ENCODE measurements at places on chromosomes 12 and 14. TPM values are rescaled to one million over a fixed set of nuclear protein-coding genes. Genes with fewer than 3 reads are reported as not detected.

DNA sequence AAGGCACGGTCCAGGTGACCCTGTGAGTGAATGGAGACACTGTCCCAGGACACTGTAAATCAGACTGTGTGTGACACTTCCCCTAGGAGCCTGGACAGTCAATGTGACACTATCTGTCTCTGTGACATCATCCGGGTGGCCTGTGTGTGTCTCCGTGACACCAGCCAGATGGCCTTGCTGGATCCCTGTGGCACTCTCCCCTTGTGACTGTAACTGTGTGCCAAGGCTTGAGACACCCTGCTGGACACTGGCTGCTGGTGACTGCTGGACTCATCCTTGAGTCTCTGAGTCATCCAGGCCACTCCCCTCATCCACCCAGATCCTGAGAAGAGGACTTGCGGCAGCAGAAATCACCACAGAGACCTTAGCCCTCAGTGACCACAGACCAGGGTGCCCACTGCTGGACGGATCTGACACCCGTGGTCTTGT lies 51.6 kb downstream of the MVK start:
- H3K4me1 ChIP-seq: peaks cover 6% of the 10 kb centered on the region
- DNase-seq: no peak
- no peaks in the 10 kb centered on the region for H3K36me3 ChIP-seq
- no peak overlapping the region for H3K4me3 ChIP-seq
- no peak overlapping the region for H3K27ac ChIP-seq

Gene LRRK2
- polyA plus RNA-seq: 2.8 TPM

- DNase-seq: peak; percentile 27
- no peak overlapping the region for H3K27ac ChIP-seq
- H3K4me1 ChIP-seq: no peaks in the 10 kb centered on the region
- no peak overlapping the region for H3K4me3 ChIP-seq
- peaks cover 5% of the 10 kb centered on the region for H3K27me3 ChIP-seq
- H3K36me3 ChIP-seq: no peaks in the 10 kb centered on the region
These were observed 58.7 kb downstream of the DRAM1 start for GRCh38 chr12:101935890-101936746.

Gene OVCH1
- polyA plus RNA-seq: 0.28 TPM

GRCh38 chr12:115988212-115988611 lies 289.3 kb downstream of the MED13L start:
- DNase-seq: no peak
- peaks cover 47% of the 10 kb centered on the region for H3K36me3 ChIP-seq
- H3K27ac ChIP-seq: no peak overlapping the region
- no peaks in the 10 kb centered on the region for H3K27me3 ChIP-seq

DNA sequence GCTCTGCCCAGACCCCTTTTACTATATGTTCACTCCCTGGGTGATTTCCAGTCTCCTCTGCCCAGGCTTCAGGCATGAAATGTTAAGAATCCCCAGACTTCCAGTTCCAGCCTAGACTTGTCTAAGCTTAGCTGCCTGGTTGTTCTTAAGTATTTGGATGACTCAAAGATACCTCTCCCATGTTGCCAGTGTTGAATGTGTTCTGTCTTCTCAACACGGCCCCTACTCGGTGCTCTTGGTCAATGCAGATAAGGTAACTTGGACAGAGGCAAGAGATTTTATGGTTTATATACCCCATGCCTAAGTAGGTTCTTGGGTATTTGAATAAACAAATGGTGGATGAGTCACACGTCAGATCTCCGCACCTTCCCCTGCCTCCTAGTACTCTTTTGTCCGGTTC lies 13.6 kb downstream of the PIWIL1 start:
- no peak overlapping the region for H3K4me3 ChIP-seq
- no peaks in the 10 kb centered on the region for H3K4me1 ChIP-seq
- peaks cover 2% of the 10 kb centered on the region for H3K27me3 ChIP-seq
- DNase-seq: no peak

DNA sequence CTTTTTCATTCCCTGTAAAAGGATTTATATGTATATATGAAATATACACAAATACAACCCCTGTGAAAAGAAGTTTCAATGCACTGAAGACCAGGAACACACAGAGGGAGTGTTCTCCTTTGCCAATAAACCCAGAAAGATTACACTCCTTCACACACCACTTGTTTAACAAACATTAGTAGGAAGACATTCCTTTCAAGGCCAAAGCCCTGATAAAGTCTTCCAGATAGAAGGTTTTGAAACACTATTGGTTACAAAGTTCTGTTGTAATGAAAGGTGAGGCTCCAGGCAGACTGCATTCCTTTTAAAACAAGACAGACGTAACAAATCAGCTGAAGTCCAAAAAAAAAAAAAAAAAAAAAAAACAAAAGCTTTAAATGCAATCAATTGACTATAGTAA lies 81.0 kb downstream of the PTPN21 start:
- H3K27me3 ChIP-seq: no peaks in the 10 kb centered on the region
- H3K4me1 ChIP-seq: peaks cover 6% of the 10 kb centered on the region
- no peak overlapping the region for H3K4me3 ChIP-seq
- peaks cover 17% of the 10 kb centered on the region for H3K36me3 ChIP-seq
- peak overlapping the region; percentile 38 for H3K27ac ChIP-seq

Gene TMPRSS12
- 0.01 TPM for polyA plus RNA-seq

DNA sequence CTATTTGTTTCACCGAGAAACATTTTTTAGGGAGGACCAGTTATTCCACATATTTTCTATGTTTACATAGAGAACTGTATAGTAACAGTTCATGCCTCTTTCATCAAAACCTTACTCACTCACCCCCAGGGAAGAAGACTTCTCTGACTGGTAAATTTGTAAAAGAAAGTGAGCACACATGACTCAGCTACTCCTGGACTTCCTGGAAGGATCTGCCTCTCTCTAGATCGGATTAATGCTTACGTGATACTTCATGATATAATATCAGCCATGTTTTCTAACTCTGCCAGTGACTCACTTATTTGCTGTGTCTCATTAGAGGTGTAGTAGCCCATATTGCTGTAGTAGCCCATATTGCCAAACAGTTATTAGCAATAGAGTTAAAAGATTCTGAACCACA lies 494.3 kb upstream of the ATXN7L3B start:
- no peaks in the 10 kb centered on the region for H3K36me3 ChIP-seq
- no peak overlapping the region for H3K4me3 ChIP-seq
- no peaks in the 10 kb centered on the region for H3K27me3 ChIP-seq
- no peak for DNase-seq

GRCh38 chr12:89782807-89783206 lies 74.2 kb upstream of the ATP2B1 start:
- peaks cover 15% of the 10 kb centered on the region for H3K4me1 ChIP-seq
- H3K36me3 ChIP-seq: no peaks in the 10 kb centered on the region
- no peaks in the 10 kb centered on the region for H3K27me3 ChIP-seq

GRCh38 chr14:59679872-59680271 lies 103.3 kb upstream of the CCDC175 start:
- no peaks in the 10 kb centered on the region for H3K27me3 ChIP-seq
- H3K4me3 ChIP-seq: no peak overlapping the region
- peaks cover 5% of the 10 kb centered on the region for H3K4me1 ChIP-seq
- peak; percentile 83 for DNase-seq
- no peaks in the 10 kb centered on the region for H3K36me3 ChIP-seq
- no peak overlapping the region for H3K27ac ChIP-seq

Gene ETFBKMT
- polyA plus RNA-seq: 4.1 TPM

DNA sequence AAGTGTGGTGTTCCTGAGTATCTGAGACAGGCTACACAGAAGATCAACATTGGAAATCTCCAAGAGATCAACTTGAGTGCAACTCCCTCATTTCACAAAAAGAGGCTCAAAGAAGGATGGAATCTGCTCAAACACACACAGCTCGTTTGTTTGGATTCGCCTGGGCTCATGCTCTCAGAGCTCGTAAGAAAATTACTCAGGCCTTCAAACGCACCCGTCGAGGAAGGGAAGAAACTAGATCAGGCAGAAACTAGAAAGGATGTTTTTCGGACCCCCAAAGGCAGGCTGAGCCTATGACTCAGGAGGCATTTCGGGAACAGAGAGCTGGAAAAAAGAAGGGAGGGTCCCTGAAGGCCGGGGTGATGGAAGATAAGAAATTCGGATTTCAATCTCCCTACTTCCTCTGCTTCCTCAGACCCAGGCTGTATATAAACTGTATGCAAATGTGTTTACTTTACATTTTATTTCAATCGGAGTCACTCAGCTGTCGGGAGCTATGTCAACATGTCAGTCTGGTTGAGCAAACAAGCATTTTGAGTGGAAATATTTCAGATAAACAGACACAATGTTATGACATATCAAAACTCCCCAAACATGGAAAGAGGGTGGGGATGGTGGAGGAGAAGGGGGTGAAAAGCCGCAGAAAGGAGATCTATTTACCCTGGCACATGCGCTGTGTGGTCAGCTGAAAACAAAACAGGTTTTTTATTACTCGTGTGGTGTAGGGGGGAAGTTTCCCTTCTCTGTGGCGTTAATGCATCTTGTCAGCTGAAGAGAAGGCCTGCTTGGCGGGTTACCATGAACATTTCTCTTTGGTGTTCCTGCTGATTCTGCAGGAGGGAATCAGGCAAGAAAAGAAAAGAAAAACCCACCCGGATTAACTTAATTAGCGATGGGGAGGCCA lies 129.1 kb upstream of the TBX3 start:
- H3K4me1 ChIP-seq: no peaks in the 10 kb centered on the region
- no peak overlapping the region for H3K4me3 ChIP-seq
- peak overlapping the region; percentile 42 for H3K27ac ChIP-seq
- H3K36me3 ChIP-seq: no peaks in the 10 kb centered on the region
- H3K27me3 ChIP-seq: no peaks in the 10 kb centered on the region

DNA sequence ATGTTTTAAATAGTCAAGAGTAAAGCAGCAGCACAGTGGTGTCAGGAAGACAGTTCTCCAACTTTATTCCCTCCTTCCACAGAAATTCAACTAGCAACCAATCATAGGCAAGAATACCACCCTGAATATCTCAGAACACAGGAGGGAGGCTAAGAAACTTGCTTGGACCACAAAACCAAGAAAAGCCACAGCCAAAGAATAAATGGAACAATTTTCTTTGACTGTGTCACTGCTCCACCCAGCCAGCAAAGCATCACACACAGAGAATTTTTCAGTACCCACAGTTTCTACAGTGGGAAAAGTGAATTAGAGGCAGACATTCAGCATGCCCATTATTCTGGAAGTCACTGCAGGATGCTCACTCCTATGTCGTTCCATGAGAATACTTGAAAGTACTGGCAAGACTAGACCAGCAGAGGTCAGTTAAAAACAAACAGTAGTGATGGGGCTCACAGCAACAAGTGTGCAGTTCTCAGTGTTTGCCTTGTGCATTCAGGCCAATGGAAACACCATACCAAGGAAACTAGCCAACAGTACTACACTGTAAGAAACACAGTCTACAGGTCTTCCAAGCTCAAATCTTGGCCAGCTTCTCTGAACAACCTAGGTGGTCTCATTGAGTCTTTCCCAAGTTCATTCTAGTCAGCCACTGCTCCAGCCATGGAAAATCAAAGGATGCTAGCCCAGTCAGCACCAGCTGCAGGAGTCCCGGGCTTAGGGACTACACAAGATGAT lies 56.8 kb upstream of the FOXG1 start:
- no peaks in the 10 kb centered on the region for H3K36me3 ChIP-seq
- no peaks in the 10 kb centered on the region for H3K4me1 ChIP-seq
- DNase-seq: no peak
- H3K27me3 ChIP-seq: no peaks in the 10 kb centered on the region

DNA sequence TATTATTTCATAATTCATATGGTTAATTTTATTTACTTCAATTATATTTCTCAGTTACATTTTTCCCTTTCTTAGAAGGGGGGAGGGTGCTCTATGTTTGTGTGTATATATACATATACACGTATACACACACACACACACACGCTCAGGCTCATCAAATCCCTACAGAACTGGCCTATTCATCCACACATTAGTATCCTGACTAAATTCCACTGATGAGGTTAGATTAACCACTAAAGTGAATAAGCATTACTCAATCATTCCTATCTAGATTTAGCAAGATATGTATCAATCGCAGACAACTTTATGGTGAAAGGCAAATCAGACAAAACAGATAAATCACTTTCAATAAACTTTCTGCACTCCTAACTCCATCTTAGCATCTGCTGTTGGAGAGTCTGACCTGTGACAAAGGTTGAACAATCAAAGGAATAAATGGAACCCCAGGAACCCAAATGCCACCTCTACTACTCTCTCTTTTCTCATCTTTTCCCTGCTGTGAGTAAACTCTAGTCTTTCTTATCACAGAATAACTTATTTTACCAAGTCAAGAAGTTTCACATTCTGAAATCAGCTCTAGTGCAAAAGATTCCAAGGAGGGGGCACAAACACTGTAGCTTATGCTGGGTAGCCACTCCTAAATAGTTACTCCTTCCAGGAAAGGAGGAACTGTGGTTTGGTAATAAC lies 67.6 kb downstream of the RALGAPA1 start:
- DNase-seq: no peak
- H3K4me1 ChIP-seq: no peaks in the 10 kb centered on the region
- peaks cover 29% of the 10 kb centered on the region for H3K36me3 ChIP-seq
- no peaks in the 10 kb centered on the region for H3K27me3 ChIP-seq
- no peak overlapping the region for H3K4me3 ChIP-seq

Gene SOX5
- polyA plus RNA-seq: 3.5 TPM

GRCh38 chr14:53596853-53597525 lies 359.6 kb downstream of the BMP4 start:
- no peaks in the 10 kb centered on the region for H3K27me3 ChIP-seq
- no peaks in the 10 kb centered on the region for H3K4me1 ChIP-seq
- no peak overlapping the region for H3K4me3 ChIP-seq
- no peaks in the 10 kb centered on the region for H3K36me3 ChIP-seq
- no peak overlapping the region for H3K27ac ChIP-seq

- H3K27me3 ChIP-seq: no peaks in the 10 kb centered on the region
- H3K27ac ChIP-seq: no peak overlapping the region
- no peaks in the 10 kb centered on the region for H3K4me1 ChIP-seq
- peak; percentile 10 for DNase-seq
- no peaks in the 10 kb centered on the region for H3K36me3 ChIP-seq
These were observed 102.9 kb upstream of the CCDC196 start for GRCh38 chr14:66383257-66383656.

DNA sequence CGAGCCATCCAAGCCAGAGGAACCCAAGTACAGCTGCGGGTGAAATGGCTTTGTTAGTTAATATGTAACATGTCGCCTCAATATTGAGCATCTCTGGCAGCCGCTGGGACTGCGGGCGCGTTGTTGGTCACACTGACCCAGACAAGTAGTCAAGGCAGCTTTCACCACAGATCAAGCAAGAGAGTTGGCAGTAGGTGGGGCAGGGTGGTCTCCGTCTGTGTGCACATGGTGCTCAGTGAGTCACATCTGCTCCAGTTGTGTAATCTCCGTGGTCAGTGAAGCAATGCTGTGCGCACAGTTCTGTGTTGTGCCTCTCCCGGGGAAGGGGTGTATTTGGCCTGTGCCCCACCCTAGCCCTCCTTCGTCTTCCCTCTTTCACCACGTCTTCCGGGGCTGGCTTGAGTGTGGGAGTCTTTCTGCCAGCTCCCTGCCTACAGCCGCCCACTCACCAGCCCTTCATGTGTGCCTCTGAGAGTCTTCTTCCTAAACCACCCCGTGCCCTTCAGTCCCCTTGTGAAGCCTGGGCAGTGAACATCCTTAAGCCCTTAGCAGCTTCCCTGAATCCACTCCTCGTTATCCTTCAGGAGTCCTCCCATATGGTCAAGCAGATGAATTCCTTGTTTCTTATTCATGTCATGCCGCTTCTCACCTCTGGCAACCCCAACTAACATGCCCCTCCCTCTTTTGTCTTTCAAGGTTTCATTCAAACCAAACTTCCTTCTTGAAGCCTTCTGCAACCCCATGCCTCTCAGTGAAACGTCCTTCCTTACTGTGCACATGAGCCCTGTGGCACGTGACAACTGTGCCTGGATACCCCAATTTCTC lies 242.1 kb downstream of the CACNA1C start:
- H3K27me3 ChIP-seq: no peaks in the 10 kb centered on the region
- H3K27ac ChIP-seq: no peak overlapping the region
- H3K4me3 ChIP-seq: no peak overlapping the region
- H3K36me3 ChIP-seq: no peaks in the 10 kb centered on the region
- H3K4me1 ChIP-seq: no peaks in the 10 kb centered on the region

All from large intestine (tissue), 12 donors.